ENCODE measurements at places on chromosomes 3 and 15.

- DNase-seq: no peak
Observed at GRCh38 chr3:188832961-188833721, 338.6 kb upstream of the TPRG1 start.

DNA sequence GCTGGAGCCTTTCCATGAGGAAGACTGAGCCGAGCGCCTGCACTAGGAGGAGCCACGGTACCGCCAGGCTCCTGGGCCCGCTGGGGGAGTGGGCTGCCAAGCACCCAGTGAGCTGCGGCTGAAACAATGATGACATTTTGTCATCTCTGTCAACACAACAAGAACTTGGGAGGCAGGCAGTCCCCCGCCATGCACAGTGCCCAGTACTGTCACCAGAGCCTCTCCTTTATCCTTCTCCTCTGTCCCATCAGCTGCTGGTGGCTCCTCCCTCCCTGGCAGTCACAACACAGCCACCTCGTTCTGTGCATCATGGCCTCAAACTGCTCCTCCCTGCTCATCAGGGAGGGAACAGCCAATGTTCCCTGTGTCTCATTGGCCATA lies 34.0 kb upstream of the PCSK6 start:
- DNase-seq: no peak

DNA sequence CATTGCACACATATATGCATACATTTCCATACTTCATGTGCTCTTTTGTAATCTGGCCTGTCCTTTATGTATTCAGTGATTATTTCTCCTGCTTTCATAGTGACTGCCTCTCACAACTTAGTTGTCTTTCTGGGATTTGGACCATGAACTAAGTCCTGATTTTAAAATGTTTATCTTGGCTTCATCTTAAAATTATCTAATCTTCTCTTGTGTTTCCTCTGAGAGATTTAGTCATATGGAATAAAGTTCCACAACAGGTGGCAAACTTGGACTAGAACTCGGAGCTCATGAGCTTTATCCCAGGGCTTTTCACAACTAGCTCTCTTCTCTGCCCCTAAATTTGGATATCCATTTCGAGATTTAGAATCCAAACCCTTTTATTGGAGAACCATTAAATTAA lies 44.3 kb downstream of the U2SURP start:
- DNase-seq: no peak

DNA sequence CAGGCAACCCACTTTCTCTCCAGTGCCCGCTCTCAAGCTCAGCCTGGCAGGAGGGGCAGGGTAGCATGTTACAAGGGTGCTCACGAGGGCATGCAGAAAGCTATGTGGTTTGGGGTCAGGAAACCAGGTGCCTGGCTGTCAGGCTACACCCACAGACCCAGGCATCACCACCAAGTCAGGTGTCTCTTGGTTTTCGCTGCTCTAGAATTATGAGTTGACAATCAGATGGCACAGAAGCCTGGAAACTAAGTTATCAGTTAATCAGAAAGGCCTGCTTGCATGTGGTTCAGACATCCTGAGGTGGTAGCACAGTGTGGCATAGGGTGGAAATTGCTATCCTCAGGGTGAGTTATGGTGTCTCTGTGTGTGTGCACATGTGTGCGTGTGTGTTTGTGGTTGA lies 16.2 kb upstream of the CCR9 start:
- peak; percentile 26 for DNase-seq

- no peak for DNase-seq
Observed at GRCh38 chr3:59660852-59661625, 611.2 kb upstream of the CFAP20DC start.

- no peak for DNase-seq
Observed at GRCh38 chr3:60707452-60708020, 543.7 kb downstream of the FHIT start.

- no peak for DNase-seq
Observed at GRCh38 chr3:161859865-161860450, 363.4 kb downstream of the OTOL1 start.

DNA sequence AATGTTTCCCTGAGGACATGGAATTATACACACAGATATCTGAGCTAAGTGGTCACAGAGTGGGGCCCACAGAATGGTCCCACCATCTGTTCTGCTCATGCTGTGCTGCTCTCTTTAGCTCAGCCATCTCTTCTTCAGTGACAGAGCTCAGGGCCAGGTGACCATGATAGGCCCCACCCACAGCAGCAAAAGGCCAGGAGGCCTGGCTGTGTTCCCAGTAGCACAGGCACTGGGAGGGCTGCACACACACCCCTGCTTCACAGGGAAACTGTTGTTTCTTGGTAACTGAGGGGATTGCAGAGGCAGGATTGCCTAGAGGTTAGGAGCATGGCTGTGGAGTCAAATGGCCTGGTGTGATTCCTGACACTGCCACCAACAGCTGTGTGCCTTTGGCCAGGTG lies 4.8 kb upstream of the FBXW12 start:
- no peak for DNase-seq

DNA sequence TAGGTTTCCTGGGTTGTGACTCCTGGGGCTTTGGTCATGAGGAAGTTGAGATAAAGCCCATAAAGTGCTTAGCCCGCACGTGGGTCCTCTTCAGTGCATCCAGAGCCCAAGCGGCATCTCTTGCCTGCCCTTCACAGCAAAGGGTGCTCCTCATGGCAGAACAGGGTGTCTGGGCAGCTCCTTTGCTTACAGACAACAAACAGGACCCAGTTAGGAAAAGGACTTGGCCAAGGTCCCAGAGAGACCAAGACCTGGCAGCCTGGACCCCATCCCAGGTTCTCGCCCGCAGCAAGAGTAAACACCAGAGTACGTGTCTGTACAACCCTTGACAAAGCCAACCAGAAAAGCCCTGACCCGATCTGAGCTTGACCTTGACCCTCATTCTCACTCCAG lies 27.0 kb downstream of the ALS2CL start:
- DNase-seq: no peak

DNA sequence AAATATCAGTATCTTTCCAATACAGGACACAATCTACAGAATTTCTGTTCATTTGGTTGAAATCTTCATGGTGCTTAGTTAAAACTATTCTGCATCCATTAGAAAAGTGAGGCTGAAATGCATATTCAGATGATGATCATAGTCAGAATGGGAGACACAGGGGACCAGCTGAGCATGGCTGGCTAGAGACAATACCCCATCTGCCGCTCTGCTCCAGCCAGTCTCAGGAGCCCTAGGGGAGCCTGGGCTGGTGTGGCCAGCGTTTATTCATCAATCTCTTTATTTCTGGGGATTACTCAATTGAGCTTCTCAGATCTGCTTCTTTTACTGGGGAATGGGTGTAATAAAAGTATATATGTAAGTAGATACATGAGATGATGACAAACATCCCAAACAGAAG lies 470.9 kb upstream of the CDIN1 start:
- DNase-seq: no peak

Data from stimulated activated CD8-positive, alpha-beta memory T cell treated with anti-CD3 and anti-CD28 coated beads, Interleukin-7, amount 100 ng/mL, for 24 hours (primary cell).